ENCODE measurements at places on chromosomes 7 and 10.

DNA sequence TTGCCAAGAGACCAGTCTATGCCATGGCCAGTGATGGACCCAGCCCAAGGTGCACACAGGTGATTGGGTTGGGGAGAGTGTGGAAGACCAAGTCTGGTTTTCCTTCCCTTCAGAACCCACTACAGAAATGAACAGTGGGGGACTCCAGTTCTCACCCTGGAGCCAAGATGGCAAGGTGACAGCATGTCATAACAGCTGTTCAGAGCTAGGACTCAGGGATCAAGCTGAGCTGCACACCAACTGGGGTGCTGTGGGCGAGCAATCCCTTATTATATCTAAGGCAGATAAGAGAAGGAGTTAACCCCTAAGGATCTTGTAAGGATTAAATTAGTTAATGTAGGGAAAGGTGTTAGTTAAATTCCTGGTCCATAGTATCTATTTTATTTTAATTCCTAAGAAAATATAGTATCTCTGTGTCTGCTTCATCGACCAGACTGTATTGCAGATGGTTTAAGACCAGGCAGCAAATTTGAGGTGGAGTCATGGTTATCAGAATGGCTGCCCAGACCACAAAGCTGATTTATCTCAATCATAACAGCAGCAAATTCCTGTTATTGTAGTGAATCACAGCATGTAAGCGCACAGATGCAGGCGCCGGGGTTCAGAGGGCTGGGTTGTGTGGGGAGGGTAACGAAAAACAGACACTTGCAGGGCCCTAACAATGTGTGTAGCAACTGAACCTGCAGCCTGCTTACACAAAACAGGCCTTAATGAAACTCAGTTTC, 208.7 kb upstream of the ZNF32 start:
- DNase-seq: peak; percentile 89

DNA sequence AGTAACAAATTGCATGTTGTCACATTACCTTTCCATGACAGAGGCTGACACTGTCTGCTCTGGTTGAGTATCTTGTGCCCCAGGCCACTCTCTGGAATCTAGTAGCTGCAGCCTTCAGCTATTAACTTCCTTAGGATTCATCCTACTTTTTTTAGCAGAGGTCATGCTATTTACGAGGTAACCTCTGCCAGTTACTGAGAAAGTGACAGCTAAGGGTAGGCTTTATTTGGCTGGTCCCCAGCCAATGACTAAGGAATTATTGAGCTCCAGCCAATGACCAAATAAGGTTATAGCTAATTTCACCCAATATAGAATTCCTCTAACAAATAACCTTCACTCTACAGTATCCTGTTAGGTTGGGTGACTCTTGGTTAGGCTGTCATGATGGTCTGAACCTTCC, 1361.7 kb downstream of the XPNPEP1 start:
- no peak for DNase-seq

DNA sequence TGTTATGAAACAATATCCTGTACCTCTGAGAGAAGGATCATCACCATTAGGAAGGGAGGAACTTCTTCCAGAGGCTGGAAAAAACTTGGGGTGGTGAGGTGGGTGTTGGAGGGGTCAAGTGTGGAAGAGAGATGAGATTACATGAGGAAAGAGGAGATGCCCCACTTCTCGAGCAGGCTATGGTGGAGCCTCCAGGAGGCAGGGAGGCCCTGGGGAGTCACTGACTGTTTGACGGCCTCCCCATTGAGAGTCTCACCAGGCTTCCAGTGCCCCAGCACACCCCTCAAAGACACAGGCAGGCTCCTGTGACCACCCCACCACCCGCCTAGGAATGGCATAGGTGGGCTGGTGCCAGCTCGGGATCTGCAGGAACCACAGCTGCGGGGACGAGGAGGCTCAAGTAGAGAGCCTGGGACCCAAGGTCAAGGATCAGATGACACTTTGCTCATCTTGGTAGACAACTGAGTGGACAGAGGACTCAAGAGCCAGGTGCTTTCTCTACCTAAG, 185.3 kb upstream of the GDF10 start:
- DNase-seq: no peak

GRCh38 chr10:70412356-70412755, 8.4 kb downstream of the EIF4EBP2 start:
- no peak for DNase-seq

DNA sequence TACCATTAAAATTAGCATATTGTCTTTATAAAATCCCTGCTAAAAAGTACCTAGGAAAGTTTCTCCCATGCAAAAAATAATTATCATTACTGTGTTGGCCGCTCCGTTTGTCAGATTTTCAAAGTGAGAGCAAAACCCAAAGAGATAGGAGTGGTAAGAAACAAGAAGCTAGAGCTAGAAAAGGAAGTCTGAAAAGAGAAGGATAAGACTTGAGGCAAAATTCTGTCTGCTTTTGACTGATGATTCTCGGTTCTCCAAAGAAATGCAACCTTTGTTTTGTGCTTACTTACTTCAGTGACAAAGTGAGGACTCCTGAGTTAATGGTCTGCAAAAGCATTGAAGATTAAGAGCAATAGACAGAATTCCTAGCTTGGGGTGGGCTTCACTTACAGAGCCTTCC, 33.3 kb upstream of the CAPZA2 start:
- DNase-seq: no peak

GRCh38 chr7:55018361-55019190, at the start of gene EGFR:
TSS of gene EGFR (plus strand) at chr7:55019017. CDS start at chr7:55019278, 261 bp downstream.
- DNase-seq: no peak

GRCh38 chr7:158966780-158967390, 110.5 kb downstream of the DYNC2I1 start:
- no peak for DNase-seq

- DNase-seq: no peak
Measured at GRCh38 chr10:80468002-80468401, 13.9 kb downstream of the TSPAN14 start.

- DNase-seq: no peak
Measured at GRCh38 chr10:1570416-1571051, 166.8 kb downstream of the ADARB2 start.

DNA sequence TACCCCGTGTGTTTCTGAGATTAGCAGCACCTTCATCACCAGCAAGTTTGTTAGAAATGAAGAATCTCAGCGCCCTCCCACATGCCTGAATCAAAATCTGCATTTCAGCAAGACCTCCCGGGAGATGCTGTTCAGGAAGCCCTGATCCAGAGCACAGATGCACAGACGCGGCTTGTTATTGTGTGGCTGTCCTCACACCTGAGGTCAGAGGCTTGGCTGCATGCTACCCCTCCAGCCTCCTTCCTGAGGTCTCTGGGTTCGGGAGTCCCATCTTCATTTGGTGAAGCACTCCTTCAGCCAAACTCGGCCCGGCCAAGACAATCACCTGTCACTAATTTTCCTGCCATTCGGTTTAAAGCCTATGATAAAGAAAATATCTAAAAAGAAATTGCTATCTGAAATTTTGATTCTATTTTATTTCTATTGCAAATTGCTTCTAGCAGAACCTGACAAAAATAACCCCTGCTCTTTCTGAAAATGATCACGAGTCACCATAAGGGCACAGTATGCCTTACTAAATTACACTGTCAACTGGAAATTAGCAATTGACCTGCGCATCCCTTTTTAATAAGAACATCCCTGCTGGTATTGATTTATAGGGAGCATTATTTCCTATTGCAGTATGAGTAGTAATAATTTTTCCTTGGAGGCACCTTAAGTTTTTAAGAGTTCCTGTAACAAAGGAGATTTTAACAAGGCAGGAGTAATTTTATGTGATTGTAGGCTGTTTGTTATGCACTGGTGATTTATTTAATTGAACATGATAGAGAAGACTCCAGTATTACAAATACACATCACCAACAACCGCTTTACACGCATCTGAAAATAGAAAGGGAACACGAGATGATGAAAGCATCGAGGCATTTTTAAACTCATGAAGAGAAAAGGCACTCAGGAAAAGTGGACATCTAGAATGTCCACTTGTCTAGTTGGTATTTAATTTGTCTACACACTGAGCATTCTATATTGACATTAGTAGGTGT, 49.5 kb downstream of the VSTM2A start:
- DNase-seq: no peak

DNA sequence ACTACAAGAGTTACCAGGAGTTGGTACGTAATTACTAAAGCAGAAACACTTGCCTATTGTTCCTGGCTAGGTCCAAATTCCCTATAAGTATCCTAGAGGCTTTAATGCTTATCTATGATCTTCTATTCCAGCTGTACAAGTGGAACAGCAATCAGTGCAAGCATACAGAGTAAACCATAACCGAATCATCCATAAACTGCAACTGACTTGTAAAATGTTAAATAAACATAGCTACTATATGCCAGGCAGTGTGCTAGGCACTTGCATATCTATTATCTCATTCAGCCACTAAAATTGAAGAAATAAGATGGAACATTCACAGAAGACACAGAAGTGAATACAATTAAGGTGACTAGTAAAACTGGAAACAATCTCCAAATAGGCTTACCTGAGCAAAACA, 55.7 kb downstream of the IRF5 start:
- DNase-seq: no peak

- no peak for DNase-seq
Measured at GRCh38 chr10:84539216-84539615, 210.8 kb downstream of the CCSER2 start.

Data from fibroblast of skin of left biceps (primary cell).